ENCODE measurements at places on chromosomes 12 and 14.

GRCh38 chr14:68309616-68310015 lies 483.3 kb downstream of the ZFP36L1 start:
- no peak for DNase-seq

DNA sequence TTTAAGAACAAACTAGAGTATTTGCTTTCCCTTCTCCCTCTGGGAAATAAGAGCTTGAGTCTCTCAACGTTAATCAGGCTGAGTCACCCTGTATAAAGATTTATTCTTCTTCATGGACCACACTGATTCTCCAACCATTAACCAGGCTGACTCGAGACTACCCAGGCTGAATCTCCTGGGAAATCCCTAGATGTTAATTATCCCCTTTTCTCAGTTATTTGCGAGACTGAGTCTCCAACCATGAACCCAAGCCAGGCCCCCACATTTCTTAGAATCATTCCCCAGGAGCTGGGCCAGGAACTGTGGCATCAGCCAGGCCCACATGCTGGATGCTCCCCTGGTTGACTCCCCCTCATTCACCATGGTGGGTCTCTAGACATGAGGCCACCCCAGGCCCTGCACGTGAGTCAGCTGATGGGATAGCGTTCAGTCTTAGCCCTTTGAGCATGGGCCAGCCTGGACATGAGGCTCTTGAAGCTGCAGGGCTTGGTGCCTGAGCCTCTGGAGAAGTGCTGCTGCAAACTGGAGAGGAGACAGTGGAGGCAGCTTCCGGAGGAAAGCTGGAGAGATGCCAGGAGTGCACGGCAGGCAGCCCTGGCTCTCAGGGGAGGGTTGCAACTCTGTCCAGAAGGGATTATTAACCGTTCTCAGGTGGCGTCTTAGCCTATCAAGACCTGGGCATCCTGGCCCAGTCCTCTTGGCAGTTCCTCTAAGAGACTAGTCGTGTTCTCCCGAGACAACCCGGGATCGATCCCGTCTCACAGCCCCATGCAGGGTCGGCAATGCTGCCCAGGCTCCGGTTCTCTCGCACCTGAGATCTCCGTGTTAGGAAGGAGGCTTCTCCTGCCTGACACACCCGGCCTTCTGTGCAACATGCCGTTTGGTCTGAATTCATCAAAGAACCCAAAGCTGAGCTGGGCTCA lies 296.6 kb downstream of the ADGRD1 start:
- DNase-seq = no peak

- peak; percentile 50 for DNase-seq
These were observed 40.8 kb downstream of the CCDC88C start for GRCh38 chr14:91376547-91377477.

DNA sequence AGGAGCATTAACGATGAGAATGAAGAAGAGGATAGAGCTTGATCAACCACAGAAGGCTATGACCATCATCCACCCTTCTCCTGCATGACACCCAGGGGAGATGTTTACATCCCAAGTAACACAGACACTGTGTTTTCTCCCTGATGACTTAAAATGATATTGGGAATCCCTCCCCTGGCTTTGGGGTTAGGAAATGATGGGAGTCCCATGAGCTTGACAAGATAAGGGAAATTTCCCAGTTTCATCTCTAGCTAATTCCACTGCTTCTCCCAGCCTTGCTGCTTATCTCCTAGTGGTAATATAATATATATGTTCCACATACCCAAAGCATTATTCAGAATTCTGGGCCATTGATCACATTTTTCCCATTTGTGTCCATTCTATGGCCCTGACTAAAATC lies 4.0 kb upstream of the OR6S1 start:
- no peak for DNase-seq

DNA sequence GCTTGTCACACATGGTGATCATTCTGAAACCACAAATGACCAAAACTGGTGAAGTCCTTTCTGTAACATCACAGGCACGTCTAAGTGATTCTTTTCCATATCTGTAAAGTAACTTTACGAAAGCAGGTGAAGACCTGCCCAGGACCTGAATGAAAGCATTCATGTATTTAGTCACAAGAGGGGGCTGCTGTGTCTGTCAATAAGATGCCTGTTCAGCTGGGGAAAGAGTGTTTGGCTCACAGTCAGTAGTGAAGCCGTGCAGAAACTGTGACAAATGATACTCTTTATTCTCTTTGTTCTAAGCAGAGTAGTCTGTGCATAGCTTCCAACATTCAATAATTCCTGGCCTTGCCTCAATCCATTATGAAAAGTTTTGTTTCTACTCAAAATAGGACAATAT lies 373.5 kb upstream of the OR4E1 start:
- DNase-seq = no peak

DNA sequence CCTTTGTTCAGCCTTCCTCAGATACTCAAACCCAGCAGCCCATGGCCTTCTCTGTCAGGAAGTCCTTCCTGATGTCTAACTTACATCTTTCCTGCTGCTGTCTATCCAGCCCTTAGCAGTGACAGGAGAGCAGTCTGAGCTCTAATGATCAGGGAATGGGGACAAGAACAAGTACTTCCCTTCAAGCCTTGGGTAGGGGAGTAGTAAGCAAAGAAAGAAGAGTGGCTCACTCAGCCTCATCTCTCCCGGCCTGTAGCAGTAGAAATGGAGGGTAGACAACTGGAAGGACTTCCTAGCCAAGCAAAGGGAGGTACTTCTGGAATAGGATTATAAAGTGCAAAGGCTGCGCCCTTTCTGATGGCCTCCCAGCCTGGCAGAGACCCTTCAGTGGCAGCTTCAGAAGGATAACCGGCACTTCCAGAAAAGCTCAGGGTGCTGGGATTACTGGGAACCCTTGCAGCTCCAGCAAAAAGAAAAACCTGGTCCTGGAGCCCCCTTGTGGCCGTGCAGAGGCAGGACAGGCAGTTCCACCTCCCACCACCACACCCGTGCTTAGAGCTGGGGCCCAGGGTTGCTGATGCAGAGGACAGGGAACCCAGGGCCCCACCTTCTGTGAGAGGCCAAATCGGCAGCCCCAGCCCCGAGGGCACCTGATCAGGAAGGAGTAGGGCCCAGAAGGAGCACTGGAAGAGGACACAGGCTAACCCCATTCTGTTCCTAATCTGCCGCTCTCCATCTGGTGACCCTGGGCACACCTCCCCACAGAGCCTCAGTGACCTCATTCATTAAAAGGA lies 12.4 kb upstream of the SMUG1 start:
- DNase-seq = peak; percentile 81

- DNase-seq = no peak
These were observed 170.2 kb downstream of the ERC1 start for GRCh38 chr12:1161197-1161596.

DNA sequence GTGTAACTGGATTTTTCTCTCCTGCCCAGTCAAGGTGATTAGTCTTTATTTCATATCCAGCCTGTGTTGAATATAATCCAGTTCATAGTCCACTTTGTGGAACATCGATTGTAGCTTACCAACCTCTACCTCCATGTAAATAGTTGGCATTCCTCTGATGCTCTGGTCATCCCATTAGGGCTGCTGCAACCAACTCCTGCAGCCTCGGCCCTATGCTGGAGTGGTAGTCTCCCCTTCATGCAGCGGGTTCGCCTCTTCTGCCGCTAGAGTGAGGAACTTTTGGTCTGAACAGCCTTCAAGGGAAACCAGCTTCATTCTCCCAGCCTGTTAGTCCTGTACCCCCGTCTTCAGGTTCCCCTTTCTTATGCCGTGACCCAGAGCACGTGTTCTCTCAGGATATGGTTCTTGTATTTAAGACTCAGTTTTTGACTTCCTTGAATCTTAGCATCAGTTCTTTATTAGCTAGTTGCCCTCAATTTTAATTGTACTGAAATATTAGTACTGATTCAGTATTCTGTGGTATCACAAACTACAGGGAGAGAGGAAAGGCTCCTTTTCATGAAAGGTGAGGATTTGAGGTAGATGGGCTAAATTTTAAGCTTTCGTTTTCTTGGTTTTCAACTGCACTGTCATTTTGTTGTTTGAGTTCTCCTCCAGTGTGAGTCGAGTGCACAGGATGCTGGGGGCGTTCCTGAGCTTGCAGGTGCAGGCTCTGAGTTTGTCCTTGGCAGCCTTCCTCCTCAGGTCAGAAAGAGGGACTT lies 33.2 kb downstream of the ZNF664 start:
- DNase-seq = no peak

- DNase-seq = no peak
These were observed 110.1 kb upstream of the TBX3 start for GRCh38 chr12:114794049-114794558.

DNA sequence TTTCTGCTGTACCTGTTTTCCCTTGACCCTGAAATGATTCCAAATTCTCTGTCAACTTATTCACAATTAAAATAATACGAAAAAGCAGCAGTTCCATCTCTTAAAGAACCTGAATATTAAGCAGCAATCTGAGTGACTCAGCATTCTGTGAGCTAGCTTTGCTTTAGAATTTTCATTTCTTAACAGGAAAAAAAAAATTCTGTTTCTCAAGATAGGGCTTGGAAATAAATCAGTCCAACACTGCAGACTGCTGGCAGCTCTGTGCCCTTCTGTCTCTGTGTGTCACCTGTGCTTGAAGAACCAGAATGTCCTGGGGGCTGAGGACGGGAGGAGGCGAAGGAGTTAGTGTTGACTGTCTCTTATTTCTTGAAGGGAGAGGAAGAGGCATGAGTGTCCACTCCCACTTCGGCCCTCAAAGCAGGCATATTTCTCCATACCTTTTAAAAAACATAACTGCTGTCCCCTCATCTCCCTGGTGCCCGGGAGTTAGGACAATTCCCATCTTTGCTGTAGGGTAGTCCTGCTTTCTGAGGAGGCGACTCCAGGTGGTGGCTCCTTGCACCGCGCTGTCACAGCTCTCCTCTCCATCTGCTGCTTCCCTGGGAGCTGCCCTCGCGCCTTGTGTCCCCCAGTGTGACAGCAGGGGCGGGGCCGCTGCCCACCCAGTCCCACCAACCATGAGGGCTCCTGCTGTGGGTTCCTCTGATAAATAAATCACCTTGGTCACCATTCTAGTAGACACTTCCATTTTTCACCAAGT lies 203.1 kb downstream of the CALM1 start:
- peak; percentile 5 for DNase-seq

GRCh38 chr14:68922886-68923285 lies 56.2 kb downstream of the ACTN1 start:
- DNase-seq = no peak

DNA sequence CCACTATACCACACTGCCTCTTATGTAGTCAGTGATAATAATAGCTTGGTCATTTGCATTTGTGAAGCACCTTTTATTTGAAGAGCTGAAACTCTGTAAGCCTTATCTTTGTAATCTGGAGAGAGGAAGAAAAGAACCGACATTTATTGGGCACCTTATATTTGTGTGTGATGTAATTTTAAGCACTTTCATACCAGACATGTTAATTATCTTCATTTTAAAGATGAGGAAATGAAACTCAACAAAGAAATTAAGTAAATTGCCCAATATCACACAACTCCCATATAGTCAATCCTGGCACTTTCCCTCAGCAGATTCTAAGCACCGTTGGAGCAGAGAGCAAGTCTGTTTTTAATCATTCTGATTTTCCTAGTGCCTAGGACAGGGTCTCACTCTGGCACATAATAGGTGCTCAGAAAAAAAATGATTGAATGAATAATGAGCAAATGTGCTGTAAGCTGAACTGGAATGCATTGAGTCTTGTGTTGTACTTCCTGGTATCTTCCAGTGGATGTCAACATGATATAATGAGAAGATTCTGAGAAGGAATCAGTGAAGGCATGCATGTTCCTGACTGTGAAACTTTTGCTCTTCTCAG lies 418.9 kb downstream of the ZFP36L1 start:
- DNase-seq = no peak

- DNase-seq = no peak
These were observed 362 bp upstream of the TSFM start for GRCh38 chr12:57782243-57782607.

GRCh38 chr12:76680940-76681339 lies 83.0 kb upstream of the ZDHHC17 start:
- DNase-seq = no peak

DNA sequence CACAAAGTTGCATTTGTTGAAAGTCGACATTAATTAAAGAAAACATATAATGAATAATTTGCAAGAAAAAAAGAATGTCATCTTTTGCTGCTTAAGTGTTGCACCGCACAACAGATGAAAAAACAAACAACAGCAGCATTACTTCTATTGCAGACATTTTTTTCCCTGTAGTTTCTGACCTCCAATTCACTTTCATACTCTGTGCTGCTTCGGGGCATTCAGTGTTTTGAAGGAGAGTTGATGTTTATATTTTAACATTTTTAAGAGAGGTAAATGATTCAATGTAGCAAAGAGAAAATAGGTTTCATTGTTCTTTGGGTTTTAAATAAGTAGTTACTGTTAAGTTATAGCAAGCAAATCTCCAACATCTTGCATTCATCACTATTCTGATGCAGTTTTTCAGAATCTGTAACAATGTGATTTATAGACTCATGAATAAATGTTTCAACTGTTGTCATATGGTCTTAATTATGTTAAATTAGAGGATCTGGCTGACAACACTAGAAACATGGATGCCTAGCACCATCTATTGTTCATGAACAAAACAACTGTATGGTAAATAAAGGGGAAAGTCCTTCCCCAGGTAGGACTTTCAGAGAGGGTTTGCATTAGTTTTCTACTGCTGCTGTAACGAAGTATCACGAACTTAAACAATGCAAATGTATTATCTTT lies 168.1 kb downstream of the BCAT1 start:
- DNase-seq = no peak

- no peak for DNase-seq
These were observed 37.1 kb downstream of the P2RX4 start for GRCh38 chr12:121246893-121247557.

GRCh38 chr12:45644541-45644940 lies 85.0 kb upstream of the ARID2 start:
- DNase-seq = no peak

GRCh38 chr14:23582906-23583760 lies 4.5 kb upstream of the JPH4 start:
- no peak for DNase-seq
